ENCODE measurements at places on chromosomes 7 and 10.

GRCh38 chr10:35838054-35838453, 196.0 kb upstream of the FZD8 start:
- no peak for DNase-seq

GRCh38 chr7:106890952-106891351, 25.9 kb downstream of the PIK3CG start:
- DNase-seq, result no peak

DNA sequence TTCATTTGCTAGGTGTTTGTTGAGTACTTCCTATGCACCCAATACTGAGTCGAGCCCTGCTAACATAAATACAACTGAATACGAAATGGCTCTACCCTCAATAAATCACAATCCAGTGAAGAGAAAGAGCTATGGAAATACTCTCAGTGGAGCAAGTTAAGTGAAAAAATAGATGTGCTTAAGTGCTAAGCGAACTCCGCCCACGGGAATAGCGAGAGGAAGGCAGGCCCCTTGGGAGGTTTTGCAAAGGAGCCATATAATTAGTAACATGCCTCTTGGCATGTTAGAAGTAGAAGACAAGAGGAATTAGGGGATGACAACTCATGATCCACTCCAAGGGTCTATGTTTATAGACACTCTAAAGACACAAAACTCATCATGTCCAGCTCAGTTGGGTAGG, 42.8 kb upstream of the TSPAN33 start:
- peak; percentile 18 for DNase-seq

- DNase-seq, result peak; percentile 88
These were observed 533.4 kb upstream of the SEMA3D start for GRCh38 chr7:85719981-85720953.

GRCh38 chr7:2611401-2611800, 20.4 kb upstream of the TTYH3 start:
- DNase-seq, result no peak

DNA sequence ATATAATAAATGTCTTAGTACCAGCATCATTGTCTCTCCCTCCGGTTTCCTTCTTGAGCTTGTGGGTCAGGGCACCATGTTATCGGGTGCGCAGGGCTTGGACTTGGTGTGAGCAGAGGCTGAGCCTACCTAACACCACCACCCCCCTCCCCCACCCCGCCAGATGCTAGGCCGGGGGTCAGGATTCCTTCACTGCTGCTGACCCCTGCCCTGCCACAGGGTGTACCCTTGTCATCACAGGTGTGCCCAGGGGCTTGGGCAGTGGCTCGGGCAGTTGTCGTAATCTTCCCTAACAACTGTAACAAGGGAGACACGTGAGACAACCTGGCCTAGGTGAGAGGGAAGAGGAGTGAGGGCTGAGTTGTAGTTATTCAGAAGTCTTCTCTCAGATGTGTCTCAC, 12.6 kb upstream of the NFKB2 start:
- DNase-seq, result no peak
